ENCODE measurements at places on chromosomes 16 and 17. TPM values are rescaled to one million over a fixed set of nuclear protein-coding genes. Genes with fewer than 3 reads are reported as not detected.

DNA sequence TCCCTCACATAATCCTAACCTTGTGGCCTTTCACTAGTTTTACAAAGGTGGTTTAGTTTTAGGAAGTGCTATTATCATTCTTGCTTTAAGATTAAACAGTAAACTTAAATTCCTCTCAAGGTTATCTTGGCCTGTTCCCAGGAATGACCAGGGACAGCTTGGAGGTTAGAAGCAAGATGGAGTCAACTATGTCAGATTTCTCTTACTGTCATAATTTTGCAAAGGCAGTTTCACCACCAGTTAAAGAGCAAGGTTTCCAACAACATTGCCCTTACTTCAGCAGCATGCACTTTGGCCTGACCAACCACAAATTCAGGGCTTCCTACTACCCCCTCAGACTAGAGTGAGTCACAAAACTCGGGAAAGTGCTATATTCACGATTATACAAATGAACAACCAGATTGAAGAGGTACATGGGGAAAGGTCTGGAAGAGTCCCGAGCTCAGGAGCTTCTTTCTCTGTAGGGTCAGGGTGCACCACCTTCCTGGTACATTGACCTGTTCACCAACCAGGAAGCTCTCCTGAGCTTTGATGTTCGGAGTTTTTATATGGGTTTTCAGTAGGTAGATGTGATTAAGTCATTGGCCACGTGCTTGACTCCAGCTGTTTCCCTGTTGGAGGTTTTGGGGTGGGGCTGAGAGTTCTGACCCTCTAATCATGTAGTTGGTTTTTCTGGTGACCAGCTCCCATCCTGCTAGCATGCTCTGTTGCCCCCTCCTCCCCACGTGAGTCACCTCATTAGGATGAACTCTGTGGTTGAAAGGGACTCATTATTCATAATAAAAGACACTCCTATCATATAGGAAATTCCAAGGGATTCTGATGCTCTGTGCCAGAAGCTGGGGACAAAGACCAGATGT, 19.4 kb downstream of the RHOT1 start:
- H3K27me3 ChIP-seq, result no peaks in the 10 kb centered on the region
- H3K4me1 ChIP-seq, result peaks cover 4% of the 10 kb centered on the region
- H3K4me3 ChIP-seq, result no peak overlapping the region
- DNase-seq, result peak; percentile 24
- no peak overlapping the region for H3K27ac ChIP-seq

GRCh38 chr16:19639986-19640421, 78.0 kb downstream of the KNOP1 start:
- no peaks in the 10 kb centered on the region for H3K27me3 ChIP-seq
- peak overlapping the region; percentile 45 for H3K27ac ChIP-seq
- H3K4me3 ChIP-seq, result no peak overlapping the region
- H3K36me3 ChIP-seq, result peaks cover 54% of the 10 kb centered on the region

GRCh38 chr17:9174779-9175574, 153.7 kb downstream of the NTN1 start:
- H3K4me3 ChIP-seq, result no peak overlapping the region
- H3K36me3 ChIP-seq, result peaks cover 6% of the 10 kb centered on the region
- H3K4me1 ChIP-seq, result no peaks in the 10 kb centered on the region
- DNase-seq, result no peak

- H3K36me3 ChIP-seq, result no peaks in the 10 kb centered on the region
- no peaks in the 10 kb centered on the region for H3K27me3 ChIP-seq
- H3K4me3 ChIP-seq, result no peak overlapping the region
- no peak for DNase-seq
- no peak overlapping the region for H3K27ac ChIP-seq
These were observed 40.0 kb downstream of the GRB7 start for GRCh38 chr17:39777534-39778365.

DNA sequence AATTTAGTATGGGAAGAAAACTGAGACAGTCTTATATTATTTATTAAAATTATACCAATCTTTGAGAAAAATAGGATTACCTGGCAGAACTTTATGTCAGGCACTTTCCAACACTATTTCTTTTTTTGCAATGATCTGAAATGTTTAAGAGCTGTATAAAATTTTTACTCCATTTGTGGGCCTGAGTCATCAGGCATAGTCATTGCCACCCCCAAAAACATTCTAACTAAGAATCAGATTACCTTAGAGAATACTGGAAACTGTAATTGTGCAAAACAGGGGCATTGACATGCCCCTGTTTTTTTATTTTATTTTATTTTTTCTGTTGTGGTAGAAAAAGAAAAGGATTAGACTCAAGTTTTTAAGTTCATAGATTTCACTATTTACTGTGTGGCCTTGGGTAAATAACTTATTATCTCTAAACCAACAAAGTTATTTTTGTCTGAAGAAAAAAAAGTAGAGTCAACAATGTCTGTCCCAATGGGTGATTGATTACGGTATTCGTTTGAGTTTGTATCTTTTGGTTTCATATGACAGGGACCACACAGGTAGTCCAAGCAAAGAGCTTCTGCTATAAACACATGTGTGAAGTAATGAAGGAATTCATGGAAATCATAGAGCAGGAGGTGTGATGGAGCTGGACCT, 24.6 kb downstream of the VAT1L start:
- DNase-seq, result no peak
- no peaks in the 10 kb centered on the region for H3K4me1 ChIP-seq
- no peaks in the 10 kb centered on the region for H3K27me3 ChIP-seq
- H3K27ac ChIP-seq, result no peak overlapping the region
- no peaks in the 10 kb centered on the region for H3K36me3 ChIP-seq
- H3K4me3 ChIP-seq, result no peak overlapping the region

GRCh38 chr17:66518108-66518507, 215.7 kb downstream of the PRKCA start:
- H3K27ac ChIP-seq, result no peak overlapping the region
- no peaks in the 10 kb centered on the region for H3K27me3 ChIP-seq
- peaks cover 61% of the 10 kb centered on the region for H3K4me1 ChIP-seq
- H3K36me3 ChIP-seq, result peaks cover 5% of the 10 kb centered on the region
- H3K4me3 ChIP-seq, result no peak overlapping the region

DNA sequence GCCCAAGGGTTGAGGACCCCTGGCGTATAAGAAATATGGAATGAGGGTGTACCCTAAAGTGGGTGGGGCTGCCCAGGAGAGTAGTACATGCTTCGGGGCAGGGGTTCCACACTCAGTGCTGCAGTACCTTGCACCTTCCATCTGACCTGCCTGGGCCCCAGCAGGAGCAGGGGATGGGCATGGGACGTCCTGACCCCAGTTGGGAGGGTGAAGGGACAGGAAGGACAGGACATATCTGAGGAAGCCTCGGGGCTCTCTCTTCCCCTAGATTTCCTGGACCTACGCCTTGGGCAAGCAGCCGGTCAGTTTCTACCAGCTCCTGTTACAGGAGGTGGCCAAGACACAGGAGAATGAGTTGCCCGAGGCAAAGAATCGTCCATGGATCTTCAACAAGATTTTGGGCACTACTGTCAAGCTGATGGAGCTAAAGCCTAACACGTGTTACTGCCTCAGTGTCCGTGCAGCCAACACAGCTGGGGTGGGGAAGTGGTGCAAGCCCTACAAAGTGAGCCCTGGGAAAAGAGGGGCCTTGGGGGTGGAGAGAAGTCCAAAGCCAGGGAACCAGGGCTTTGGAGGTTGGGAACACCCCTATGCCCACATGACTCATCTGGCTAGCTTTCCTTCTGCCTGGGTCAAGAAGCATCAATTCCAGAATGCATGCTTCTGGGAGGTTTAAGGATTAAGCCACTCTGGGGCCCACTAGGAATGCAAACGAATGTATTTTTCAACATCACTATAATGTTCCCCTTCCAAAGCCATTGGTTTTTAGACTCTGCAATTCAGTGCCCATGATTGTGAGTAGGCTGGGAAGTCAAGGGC, 7.9 kb downstream of the FNDC8 start:
- no peak overlapping the region for H3K4me3 ChIP-seq
- no peak for DNase-seq
- peaks cover 31% of the 10 kb centered on the region for H3K36me3 ChIP-seq
- H3K27me3 ChIP-seq, result no peaks in the 10 kb centered on the region
- no peak overlapping the region for H3K27ac ChIP-seq

GRCh38 chr17:82496529-82497434, 22.8 kb upstream of the FOXK2 start:
- H3K4me1 ChIP-seq, result peaks cover 48% of the 10 kb centered on the region
- no peaks in the 10 kb centered on the region for H3K27me3 ChIP-seq
- H3K4me3 ChIP-seq, result peak overlapping the region; percentile 81
- H3K36me3 ChIP-seq, result no peaks in the 10 kb centered on the region
- peak overlapping the region; percentile 95 for H3K27ac ChIP-seq
- DNase-seq, result peak; percentile 99

DNA sequence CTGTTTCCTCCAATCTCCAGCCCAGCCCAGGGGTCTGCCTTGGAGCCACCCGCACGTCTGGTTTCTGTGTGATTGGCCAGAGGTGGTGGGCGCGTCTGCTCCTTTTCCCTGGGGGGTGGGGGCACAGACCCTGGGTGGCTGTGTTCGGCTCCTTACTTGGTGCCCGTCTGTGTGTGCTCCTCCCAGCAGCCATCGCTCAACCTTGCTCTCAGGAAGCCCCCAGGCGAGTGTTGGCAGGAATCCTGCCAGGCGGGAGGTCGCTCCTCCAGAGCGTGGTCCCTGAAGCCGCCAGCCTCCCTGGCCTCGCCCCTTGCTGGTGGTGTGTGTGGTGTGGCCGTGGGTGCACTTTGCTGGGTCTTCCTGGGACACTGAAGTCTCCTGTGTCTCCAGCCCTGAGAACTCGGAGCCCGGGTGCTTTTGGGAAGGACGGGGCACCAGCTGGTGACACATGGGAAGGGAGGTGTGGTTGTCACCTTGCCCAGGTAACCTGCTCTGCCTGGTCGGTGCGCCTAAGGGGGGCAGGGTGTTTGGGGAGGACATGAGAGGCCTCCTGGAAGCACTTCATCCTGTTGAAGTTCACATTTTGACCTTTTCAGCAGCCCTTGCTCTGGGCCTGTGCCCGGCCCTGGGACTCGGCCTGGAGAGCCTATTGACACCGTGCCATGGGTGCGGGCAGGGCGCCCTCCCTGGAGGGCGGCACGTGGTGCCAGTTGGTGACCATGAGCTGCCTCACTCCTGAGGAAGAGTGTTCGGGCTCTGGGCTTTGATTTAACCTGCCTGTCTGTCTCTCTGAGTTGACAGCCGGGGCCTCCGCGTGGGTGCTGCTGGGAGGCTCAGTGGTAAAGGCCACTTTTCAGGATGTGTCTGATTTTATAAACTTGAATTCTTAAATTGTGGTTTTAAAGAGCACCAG, 49.0 kb upstream of the ZNF750 start:
- peaks cover 54% of the 10 kb centered on the region for H3K4me1 ChIP-seq
- no peak for DNase-seq
- no peak overlapping the region for H3K4me3 ChIP-seq
- H3K27ac ChIP-seq, result no peak overlapping the region
- no peaks in the 10 kb centered on the region for H3K36me3 ChIP-seq

DNA sequence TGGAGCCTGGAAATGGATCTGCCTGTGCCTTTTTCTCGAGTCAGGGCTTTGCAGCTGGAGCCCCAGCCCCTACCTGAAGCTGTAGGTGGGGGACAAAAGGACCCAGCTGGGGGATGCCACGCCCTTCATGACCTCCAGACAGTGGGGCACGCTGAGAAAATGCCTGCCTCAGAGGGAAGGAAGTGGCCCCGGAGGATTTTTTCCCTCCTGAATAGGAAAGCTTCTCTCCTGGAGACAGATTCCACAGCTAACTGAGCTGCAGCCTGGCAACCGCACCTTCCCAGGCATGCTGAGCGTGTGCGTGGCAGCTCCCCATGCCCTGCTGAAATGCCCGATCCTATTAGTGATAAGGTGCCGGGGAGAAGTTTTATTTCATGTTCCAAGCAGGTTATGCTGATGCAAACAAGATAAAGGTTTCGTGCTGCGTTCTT, 58.0 kb downstream of the AIPL1 start:
- DNase-seq, result no peak
- H3K4me1 ChIP-seq, result no peaks in the 10 kb centered on the region
- H3K36me3 ChIP-seq, result no peaks in the 10 kb centered on the region
- H3K4me3 ChIP-seq, result no peak overlapping the region
- no peak overlapping the region for H3K27ac ChIP-seq

DNA sequence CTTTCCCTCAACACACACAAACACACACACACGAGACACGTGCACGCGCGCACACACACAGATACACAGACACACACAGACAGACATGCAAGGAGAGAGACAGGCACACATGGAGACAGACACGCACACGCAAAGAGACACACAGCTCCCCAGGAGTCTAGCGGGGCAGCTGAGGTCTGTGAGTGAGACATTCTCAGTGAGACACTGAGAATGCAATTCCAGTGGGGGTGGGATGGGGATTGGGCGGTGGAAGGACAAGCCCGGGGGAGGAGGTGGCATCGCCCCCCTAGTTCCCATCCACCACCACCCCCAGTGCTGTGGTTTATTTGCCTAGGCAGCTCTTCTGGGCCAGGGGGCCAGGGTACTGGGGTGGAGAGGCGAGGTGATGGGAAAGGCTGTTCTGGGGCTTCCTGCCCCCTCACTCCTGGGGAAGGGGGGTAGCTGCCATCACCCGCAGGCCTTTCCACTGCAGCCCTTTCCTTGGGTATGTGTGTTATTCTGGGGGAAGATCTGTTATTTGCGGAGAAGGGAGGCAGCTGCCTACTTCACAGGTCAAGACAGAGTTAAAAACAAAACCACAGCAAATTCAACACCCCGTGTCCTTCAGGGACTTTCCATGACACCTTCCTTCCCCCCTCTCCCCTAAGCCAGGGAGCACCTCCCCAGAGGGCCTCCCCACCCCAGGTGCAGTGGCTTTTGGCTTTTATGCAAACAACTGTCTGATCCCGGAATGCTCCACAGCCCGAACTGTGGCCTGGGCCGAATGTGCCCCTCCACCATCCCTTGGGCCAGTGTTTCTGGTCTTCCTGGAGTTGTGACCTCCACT, 18.0 kb downstream of the GRB7 start:
- peaks cover 20% of the 10 kb centered on the region for H3K4me1 ChIP-seq
- H3K4me3 ChIP-seq, result no peak overlapping the region
- peak overlapping the region; percentile 97 for H3K27ac ChIP-seq

Gene DCUN1D3
- total RNA-seq, result 29.6 TPM

Gene CTRB1
- total RNA-seq, result not detected

Gene CCL14
- total RNA-seq, result 55.0 TPM

Gene WFDC1
- total RNA-seq, result 29.9 TPM

Gene NT5M
- total RNA-seq, result 5.8 TPM

Gene SMTNL2
- total RNA-seq, result 3.2 TPM

All from esophagus muscularis mucosa (tissue), 4 donors.